ENCODE measurements at places on chromosomes 11 and 22.

DNA sequence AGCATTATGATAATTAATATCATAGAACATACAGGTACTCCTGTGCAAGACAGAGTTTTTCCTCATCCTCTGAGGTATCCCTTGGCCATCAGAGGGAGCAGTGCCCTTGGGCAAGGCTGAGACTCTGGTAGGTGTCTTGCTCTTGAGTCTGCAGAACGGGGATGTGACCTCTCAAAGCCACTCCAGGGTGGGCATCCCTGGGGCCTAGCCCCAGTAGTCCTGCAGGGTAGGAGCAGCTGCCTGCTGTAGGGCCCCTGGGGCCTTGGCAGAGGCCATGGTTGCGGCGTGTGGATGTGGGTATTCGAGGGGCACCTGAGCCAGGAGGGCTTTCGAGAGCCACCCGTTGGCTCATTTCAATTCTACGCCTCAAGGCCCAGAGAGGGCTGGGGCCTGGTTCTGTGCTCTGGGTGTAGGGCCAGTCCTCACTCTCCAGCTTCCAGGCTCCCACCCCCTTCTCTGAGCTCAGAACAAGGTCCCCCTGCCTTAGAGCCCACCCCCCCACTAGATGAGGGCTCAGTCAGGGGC is 7.7 kb upstream of the OMP start:
- no peak for DNase-seq

GRCh38 chr11:78961937-78962701 is 387.5 kb upstream of the NARS2 start:
- DNase-seq: peak; percentile 83

- DNase-seq: no peak
These were observed 37.9 kb downstream of the MUC2 start for GRCh38 chr11:1112351-1113191.

DNA sequence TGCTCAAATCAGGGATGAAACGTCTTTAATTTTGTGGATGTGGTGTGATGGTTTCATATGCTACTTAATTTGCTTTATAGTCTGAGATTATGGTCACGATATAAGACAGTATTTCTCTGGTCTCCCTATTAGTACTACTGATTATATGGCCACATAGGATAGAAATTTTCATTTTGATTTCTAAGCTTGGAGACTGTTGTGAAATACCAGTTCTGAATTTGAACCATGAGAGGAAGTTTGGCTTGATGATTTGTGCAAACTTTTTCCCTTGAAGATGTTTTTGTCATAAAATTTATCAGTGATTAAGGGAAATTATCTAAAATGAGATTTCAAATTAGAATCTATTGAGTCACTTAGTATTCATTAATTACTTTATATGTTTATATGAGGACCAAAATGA is 2.7 kb downstream of the RNF169 start:
- DNase-seq: no peak

DNA sequence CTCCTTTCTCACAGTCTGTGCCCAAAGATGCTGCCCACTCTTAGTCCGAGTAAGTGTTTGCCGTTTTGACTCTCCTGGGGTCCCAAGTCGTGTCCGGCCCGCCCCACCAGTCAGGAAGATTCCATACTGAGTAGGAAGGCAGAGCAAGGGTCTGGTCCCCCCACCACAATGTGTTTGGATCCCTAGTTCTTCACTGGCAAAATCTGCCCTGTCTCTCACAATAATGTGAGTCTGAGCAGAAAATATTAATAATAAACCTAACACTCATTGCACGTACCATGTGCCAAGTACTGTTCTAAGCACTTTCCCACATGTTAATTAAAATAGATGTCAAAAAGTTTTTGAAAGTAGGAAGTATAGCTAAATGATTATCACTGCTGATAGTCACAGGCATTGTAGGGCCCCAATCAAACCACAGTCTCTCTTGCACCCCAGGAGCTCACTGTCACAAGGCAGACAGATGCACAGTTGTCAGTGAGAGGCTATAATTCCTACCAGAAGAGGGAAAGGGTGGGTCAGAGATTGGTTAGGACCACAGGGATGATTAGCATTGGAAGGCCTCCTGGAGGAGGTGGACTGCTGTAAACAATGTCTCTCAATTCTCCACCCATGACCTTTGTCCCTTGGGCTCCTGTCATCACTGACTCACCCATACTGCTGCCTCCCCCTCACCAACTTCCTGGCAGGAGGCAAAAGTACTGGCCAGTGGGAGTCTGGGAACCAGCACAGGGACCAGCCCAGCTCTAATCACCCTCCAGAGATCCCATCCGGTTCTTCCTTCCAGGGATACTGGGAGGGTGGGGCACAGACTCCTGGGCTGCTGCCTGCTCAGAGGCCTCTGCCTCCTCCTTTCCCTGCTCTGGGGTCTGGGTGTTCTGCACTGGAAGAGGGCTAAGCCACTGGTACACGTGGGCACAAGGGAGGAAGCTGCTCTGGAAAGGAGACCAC is 1.0 kb upstream of the POLD4 start:
- peak; percentile 56 for DNase-seq

Data from muscle of leg (tissue), 16 donors.